ENCODE measurements at places on chromosomes 2 and 18.

DNA sequence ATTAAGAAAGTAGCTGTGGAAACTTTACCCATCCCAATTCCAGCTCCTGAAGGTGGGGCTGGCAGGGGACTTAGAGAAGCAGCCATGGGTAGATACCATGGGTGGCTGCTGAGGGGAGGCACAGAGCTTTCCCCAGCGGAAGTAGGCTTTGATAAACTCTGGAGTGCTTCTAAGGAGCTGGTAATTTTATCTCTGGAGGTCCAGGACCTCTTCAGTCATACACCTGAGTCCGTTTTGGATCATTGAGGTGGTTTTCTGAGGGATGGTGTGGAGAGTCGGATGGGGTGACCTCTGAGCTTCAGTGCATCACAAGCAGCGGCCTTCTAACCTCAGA is 36.7 kb upstream of the BMP10 start:
- no peak for DNase-seq

DNA sequence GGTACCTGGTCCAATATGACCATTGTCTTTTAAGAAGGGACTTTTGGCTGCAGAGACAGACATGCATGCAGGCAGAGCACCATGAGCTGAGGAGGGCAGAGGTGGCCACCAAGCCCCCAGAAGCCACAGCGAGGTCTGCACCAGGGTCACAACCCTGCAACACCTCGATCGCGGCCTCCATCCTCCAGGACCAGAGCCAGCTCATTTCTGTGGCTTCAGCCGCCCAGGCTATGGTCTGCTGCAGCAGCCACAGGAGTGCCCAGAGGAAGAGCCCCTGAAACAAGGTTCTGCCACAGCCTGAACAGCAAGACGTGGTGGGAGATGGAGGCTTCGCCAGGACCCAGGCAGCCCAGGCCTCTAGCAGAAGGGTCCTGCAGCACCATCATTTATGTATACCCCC is 53.9 kb downstream of the ANKMY1 start:
- DNase-seq, result no peak

GRCh38 chr2:240565333-240566202 is 2.7 kb upstream of the RNPEPL1 start:
- peak; percentile 95 for DNase-seq

DNA sequence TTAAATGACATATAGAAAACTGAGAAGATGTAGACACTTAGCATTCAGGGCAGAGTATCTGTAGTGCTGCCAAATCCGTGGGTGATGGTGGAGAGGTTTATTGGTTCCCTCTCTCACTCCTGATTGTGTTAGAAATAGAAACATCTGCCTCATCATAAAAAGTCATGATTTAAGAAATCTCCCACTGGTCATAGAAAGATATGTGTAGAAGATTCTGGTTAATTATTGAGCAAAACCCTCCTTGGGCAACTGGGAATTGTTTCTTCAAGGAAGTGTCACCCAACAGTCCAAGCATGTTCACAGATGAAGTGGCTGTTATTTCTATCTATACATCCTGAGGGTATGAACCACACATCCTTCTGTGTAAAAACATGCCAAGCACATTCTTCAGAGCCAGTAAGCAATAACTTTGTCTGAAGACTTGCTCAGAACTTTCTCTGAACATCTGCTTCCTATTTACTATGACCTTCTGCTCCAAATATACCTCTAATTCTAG is 33.6 kb upstream of the CHRNA1 start:
- no peak for DNase-seq
